ENCODE measurements at places on chromosomes 5 and 9.

DNA sequence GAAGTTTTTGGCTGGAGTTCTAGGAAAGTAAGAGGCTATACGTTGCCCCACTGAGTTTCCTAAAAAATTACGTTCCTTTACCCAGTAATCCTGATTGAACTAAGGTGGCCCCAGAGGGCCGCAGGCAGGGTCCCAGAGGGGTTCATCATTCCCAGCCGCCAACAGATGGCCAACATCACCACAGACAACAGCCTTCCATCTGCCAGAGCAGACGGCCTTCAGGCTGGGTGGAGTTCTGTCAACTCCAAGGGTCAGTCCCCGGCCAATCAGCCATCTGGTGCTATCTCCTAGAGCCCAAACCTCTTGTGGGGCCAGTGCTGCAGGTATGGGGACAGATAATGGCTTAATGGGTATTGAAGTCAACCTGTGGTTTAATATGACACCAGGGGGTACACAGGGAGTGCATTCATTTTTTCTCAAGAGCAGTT is 30.4 kb downstream of the TBC1D2 start:
- no peak for DNase-seq

DNA sequence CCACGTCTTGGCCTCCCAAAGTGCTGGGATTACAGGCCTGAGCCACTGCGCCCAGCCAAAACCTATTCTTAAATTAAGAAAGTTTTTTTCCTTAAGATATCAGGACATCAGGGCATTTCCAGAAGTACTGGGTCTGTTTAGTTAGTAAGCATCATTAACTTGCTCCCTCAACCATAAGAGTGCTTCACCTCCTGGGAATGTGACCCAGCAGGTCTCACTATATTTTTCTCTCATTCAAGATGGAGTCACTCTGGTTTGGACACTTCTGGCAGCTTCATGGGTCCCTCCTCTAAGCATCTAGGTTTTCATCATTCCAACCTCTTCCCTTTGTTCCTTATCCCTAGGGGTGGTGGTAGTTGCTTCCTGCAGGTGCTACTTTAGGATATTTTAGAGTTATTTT is 10.3 kb upstream of the BRD3OS start:
- DNase-seq = no peak

DNA sequence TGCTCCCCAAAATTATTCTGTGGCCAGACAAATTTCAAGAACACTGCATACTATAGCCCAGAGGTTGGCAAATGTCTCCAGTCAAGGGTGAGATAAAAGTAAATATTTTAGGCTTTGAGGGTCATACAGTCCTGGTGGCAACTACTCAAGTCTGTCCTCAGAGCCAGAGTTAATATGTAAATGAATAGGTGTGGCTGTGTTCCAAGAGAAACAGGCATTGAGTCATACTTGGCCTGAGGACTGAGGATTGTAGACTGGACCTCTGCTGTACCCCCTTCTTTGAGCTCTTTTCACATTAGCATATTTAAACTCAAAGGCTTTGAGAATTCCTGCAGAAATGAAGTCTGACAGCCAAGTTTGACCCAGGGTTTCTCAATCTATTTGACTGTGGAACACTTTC is 129.2 kb upstream of the PTCH1 start:
- no peak for DNase-seq

DNA sequence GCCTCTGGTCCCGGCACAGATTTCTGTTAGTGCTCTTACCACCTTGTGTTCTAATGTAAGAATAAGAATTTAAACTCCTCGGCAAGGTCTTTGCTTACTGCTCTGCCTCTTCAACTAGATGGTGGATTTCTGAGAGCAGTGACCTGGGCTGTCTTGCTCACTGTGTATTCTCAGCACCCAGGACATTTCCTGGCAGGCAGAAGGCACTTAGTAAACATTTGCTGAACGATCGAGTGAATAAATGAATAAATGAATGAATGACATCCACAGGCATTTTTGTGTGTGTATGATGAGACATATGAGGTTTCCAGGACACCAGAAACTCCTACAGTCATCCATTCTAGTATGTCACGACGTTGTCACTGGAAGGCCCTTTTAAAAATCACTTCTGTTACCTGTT is 143.2 kb downstream of the BOD1 start:
- no peak for DNase-seq

DNA sequence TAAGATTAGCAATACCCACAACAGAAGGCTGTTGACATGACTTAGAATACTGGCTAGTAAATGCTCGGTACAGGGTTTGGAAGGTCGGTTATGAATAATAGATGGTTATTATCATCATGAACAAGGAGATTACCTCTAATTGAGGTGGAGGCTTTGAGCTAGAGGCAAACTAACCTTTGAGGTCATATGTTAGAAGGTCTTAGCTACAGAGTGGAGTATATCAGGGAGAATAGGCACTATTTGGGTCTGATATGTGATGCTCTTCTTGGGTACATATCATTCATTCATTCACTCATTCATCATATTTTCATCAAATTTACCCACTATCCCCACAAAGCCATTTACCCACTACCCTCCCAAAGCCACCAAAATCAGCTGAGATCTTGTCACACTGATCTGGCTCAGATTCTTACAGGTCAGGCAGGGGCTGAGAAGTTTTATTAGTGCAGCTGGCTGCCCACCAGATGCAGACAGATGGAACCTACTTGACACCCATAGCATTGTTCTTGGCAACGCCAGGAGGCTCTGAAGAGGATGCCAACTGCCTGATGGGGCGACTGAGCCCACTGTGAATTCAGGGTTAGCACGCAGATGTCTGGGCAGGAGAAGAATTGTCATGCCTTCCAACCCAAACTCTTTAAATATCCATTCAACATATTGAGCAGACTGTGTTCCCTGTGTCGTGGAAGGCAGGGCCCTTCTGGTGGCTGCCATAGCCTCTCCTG is 90.2 kb upstream of the SH3PXD2B start:
- no peak for DNase-seq

- no peak for DNase-seq
These were observed 205.0 kb downstream of the DNAH5 start for GRCh38 chr5:13739479-13739878.

GRCh38 chr5:89187268-89187667 is 304.3 kb upstream of the MEF2C start:
- no peak for DNase-seq

Measured in activated CD4-positive, alpha-beta T cell treated with anti-CD3 and anti-CD28 coated beads, Interleukin-2, Interleukin-6, amounts not matched to agents 100 ng/mL and 50 ng/mL, durations not matched to agents 16 hours and 8 hours (primary cell).